ENCODE measurements at places on chromosomes 11 and 22.

- DNase-seq = no peak
These were observed 77.9 kb downstream of the BTBD10 start for GRCh38 chr11:13384908-13385640.

DNA sequence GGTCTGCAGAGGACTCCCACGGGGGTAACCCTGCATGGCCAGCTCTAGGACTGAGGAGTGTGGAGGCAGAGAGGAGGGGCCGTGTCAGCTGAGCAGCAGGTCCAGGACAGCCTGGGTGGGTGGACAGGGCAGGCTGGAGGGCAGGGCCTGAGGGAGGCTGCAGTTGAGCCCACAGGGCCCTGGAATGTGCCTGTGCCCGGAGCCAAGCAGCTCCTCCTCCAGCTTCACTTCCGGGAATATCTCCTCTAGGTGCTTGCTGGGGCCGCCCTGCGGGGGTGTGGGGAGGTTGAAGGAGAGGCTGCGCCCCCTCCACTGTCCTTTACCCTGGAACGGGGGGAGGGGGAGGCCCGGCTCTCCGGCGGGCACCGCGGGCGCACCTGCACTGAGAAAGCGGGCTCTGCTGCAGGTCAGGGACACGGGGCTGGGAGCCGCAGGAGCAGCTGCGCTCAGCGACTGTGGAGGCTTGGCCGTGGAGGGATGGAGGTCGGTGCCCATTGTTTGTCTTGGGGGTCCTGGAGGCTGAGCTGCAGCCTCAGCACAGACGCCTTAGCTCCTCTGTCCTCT, 1293.2 kb downstream of the BRD1 start:
- no peak for DNase-seq

- DNase-seq = no peak
These were observed at the start of gene CLCF1 for GRCh38 chr11:67372993-67373647. Gene CLCF1 (minus strand): TSS chr11:67373598. CDS start chr11:67373539, 59 bp downstream.

GRCh38 chr11:111532365-111532709, 8.2 kb upstream of the LAYN start:
- no peak for DNase-seq

- no peak for DNase-seq
These were observed 234.0 kb upstream of the ZC3H12C start for GRCh38 chr11:109859045-109859724.

GRCh38 chr11:43835104-43835503, 45.5 kb upstream of the ALKBH3 start:
- no peak for DNase-seq

GRCh38 chr11:120063686-120064340, 74.1 kb downstream of the TRIM29 start:
- no peak for DNase-seq

- no peak for DNase-seq
These were observed 1.7 kb downstream of the ZBED4 start for GRCh38 chr22:49855251-49855911.
